ENCODE measurements at places on chromosomes 2 and 18. TPM values are rescaled to one million over a fixed set of nuclear protein-coding genes. Genes with fewer than 3 reads are reported as not detected.

FAM168B gene
- polyA plus RNA-seq: 36.4 TPM

NEU2 gene
- not detected for polyA plus RNA-seq

LINC00305 gene
- not detected for polyA plus RNA-seq

MOGAT1 gene
- polyA plus RNA-seq: not detected

LRRC30 gene
- polyA plus RNA-seq: not detected

DCC gene
- not detected for polyA plus RNA-seq

TSPYL6 gene
- polyA plus RNA-seq: not detected

SOCS6 gene
- polyA plus RNA-seq: 4.5 TPM

LCLAT1 gene
- polyA plus RNA-seq: 23.8 TPM

SLC4A3 gene
- not detected for polyA plus RNA-seq

AFF3 gene
- polyA plus RNA-seq: 1.7 TPM
